Stimulated activated CD4-positive, alpha-beta T cell treated with anti-CD3 and anti-CD28 coated beads, Interleukin-15, amount 100 ng/mL, for 48 hours (primary cell): ENCODE measurements at places on chromosomes 12 and 14.

- no peak for DNase-seq
Measured at GRCh38 chr12:59595565-59595882, 305 bp upstream of the SLC16A7 start.

GRCh38 chr14:55579724-55580469, at the start of gene KTN1:
Gene KTN1, plus strand, starts transcription at chr14:55580207. Its CDS starts 31,842 bp downstream, at chr14:55612049.
- DNase-seq: peak; percentile 53

GRCh38 chr12:81627336-81628189, 131.6 kb downstream of the PPFIA2 start:
- DNase-seq: no peak

DNA sequence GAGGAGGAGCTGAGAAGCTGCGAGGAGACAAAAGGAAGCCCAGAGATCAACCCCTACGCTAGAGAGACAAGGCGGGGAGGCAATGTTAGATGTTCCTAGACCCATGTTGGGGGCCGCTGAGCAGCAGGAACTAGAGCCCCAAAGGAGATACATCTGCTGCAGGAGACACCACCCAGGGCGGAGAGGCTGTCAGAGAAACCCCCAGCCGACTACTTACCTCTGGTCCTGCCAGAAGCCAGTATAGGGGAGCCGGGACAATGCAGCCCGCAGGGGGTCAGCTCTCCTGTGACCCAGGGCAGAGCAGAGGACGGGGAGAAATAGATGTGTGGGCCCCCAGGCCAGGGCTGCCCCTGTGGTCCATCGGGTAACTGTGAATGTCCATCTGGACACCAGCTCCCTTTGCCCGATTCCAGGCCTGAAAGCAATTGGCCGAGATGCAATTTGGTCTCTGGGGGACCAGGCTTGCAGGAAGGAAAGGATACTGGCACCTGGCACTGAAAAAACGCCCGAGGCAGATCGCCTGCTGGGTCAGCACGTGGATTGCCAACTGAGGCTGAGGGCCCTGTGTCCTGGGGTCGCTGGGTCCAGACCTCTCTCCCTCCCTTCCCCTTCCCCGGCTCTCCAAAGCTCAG, 34.9 kb downstream of the SYNE3 start:
- DNase-seq: no peak

DNA sequence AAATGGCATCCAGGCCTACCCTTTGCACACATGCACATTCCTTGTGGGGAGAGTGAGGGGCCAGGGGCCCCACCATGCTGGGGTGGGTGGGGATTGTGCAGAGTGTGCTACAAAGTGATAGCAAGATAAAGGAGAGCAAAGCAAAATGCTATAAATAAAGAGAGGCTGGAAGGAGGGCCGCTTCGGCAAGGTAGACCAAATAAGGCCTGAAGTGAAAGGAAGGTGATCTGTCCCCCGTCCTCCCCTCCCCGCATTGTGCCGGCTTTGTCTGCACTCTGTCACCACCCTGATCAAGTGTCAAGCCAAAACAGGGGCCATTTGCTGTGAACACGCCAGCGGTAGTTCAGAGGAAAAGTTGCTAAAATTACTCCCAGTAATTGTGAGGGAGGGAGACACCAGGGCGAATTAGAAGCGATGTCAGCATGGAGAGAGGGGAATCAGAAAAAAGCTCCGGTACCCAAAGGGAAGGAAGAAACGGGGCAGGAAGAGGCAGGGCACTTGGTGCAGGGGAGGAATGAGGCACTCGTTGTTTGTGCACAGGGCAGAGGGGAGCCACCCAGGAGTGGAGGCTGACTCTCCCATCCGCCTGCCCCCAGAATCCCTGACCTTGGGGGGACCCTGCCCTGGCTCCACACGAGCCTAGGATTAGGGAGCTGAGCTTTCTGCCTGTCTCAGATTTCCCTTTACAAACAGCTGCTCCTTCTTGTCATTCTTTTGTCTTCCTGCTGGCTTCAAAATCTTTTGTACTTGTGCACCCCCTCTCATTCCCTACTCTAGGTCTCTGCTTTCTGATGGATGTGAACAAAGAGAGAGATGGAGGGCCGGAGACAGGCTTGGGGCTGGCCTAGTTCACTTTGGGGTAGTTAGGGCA, 2.9 kb upstream of the MYH7 start:
- DNase-seq: no peak
